Activated T-helper 1 cell treated with anti-CD3 and anti-CD28 coated beads, Interleukin-12 subunit alpha, Interleukin-12 subunit beta, Interleukin-2, Interleukin-4 antibody, amounts not matched to agents 30 ng/mL and 10 ng/mL and 1 ng/mL, durations not matched to agents 14 hours and 24 hours and 36 hours (primary cell): ENCODE measurements at places on chromosomes 4 and X.

DNA sequence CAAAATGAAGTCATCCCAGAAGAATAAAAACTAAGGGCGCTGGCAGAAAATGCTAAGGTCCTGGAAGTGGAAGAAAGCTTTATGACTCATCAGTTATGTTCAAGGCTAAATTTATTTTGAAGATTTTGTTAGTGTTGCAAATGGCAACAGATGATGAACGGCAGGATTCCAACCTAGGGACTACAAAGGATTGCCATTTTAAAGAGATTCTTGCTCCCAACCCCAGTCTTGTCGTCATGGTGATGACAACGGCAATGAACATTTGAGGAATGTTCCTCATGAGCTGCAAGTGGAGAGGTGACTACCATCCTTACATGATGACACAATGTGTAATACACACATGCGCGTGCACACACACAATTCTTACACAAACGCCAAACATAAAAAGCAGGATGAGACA, 54.4 kb upstream of the FTHL17 start:
- DNase-seq: no peak

GRCh38 chrX:136147315-136147901, at the start of gene FHL1:
TSS of gene FHL1 (plus strand) at chrX:136147533.
- DNase-seq: peak; percentile 22

- no peak for DNase-seq
Observed at GRCh38 chrX:46959985-46960700, 47.9 kb downstream of the JADE3 start.

GRCh38 chr4:123856689-123857545, 460.3 kb downstream of the SPRY1 start:
- DNase-seq: no peak

DNA sequence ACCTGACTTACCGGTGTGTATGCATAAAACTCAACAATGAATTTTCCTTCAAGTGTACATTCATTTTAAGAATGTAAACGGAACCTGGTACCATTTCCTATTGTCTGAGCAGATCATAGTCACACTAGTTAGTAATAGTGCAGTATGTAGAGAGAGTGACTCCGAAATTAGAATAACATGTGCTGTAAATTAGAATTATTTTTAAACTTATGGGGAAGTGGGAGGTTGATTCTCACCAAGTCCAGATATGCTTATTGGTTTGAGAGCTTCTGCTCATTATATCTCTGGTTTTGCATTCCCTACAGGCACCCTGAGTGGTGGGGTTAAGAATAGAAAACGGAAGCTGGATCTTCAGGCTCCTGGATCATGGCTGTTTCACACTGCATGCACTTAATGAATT, 39.6 kb downstream of the KLF3 start:
- no peak for DNase-seq

GRCh38 chrX:119004920-119005524, 30.6 kb downstream of the LONRF3 start:
- DNase-seq: peak; percentile 6

DNA sequence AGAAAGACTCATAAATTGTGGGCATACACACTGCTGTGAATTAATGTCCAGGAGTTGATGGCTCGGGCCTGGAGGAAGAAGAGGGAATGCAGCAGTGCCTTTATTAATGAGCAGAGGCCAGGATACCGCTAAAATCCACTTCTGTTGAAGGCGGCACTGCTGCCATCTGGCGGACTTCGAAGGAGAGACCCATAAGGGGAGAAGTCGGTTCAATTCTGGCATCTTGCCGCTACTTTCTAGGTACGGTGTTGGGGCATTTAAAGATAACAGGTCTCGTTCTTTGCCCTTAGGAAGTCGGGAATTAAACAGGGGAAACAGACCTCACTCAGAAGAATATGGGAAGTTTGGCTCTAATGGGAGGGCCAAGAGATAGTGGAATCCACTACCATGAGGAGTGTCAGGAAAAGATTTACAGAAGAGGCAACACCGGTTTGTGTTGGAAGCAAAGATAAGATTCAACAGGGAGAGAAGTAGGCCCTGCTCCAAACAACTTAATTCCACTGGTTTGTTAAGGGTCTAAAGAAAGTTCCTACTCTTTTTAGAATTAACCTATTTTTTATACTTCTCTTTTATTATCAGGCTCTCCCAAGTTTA, 133.6 kb upstream of the GIMD1 start:
- DNase-seq: peak; percentile 2

GRCh38 chrX:155613927-155614559, 1.3 kb upstream of the TMLHE start:
- no peak for DNase-seq

- no peak for DNase-seq
Observed at GRCh38 chr4:121778991-121779628, 14.1 kb upstream of the SMIM43 start.

DNA sequence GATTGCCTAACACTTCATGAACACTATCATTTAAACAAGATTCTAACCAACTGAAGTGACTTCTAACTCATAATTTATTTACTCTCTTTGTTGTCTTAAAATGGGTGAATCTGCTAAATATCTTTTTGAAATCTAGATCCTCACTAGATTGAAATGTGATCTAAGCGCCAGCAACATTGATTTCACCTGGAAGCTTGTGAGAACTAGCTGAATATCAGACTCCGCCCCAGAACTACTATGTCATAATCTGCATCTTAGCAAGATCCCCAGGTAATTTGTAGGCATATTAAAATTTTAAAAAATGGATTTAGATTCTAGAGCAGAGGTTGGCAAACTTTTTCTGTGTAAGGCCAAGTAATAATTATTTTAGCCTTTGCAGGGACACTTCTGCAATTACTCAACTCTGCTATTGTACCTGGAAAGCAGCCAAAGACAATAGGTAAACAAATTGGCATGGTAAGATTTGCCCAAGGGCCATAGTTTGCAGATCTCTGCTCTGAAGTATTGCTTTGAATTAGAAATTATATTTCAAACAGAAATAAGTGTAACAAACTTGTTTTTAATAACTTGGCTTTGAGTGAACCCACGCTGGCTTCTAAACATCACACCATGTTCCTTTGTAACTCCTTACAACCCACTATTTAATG, 121.5 kb downstream of the REELD1 start:
- no peak for DNase-seq

DNA sequence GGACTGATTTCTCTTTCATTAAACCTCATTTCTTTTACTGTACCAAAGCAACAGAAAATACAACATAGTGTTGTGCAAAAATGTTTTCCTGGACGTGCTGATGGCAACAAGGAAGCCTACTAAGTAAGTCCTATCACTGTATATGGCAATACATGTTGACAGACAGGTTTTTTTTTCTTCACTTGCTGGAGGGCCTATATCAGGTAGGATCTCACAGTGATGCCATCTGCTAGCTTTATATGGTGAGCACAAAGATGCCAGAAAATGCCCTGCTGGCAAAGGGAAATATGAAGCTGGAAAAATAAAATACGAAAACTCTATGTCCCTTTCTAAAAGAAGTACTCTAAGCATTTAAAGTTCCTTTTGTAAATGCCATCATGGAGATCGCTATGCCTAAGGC, 119.0 kb upstream of the PDLIM3 start:
- no peak for DNase-seq

- no peak for DNase-seq
Observed at GRCh38 chrX:130196466-130196865, 24.7 kb downstream of the RAB33A start.

DNA sequence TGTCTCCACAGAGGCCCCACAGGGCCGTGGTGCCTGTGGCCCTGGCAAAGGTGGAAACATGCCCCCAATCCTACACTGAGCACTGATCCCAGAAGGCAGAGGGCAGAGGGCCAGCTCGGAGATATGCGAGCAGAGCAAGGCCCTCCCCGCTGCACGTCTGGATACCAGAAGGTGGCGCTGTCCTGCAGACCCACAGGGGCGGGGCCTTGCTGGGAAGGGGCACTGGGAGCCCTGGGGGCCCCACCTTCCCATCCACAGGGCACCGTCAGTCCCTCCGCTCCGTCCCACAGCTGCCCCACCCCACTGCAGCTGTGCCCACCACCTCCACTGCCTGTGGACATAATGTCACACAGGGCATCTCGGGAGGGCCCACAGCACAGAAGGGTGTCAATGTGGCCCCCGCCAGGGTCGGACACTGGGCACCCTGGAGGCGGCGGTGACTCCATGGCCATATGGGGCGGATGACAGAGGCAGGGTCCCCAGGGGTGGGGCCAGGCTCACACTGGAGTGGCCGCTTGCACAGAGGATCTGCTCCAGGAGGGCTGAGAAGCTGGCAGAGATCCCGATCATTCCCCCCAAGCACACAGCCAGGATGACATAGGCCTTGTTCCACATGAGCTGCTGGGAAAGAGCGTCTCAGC, 4.8 kb downstream of the SLC49A3 start:
- peak; percentile 37 for DNase-seq

DNA sequence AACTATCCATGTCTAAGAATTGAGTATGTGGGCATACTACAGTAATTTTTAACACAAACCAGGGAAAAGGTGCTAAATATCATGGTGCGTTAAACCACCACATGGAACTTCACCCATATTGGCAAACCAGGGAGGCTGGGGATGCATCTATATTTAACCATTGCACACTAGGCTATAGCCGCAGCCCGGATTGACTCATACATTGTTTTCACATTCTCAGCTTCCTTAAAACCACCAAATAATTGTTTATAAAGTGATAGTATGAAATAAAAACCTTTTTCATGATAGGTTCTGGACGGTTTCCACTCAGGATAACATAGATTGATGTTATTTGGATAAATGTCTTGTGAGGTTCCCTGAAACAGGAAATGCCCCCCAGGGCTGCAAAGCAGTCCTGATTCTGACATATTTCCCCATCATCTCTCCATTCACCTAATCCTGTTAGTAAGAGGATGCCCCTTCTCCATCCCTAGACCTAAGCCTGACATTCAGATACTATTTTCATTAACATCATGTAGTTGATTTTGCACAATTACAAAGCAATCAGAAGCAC, 7.9 kb downstream of the COL25A1 start:
- no peak for DNase-seq

GRCh38 chrX:119238557-119238956, 2.5 kb downstream of the PGRMC1 start:
- no peak for DNase-seq

DNA sequence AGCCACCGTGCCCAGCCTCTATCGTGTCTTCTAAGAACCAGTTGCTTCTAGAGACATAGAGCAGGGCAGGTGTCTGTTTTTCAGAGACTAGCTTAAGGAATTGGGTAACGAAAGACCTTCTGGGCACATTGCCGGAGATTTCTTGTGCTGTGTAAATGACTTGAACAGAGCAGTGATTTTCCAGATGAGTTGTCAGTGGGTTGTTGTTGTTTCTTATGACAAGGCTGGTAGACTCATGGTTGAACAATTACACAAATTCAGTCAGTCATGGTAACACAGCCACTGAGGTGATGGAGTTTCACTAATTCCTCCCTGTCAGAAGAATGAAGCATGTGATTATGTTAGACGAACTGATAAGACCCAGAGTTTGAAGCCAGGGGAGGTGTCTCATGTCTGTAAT, 20.5 kb upstream of the DDX3X start:
- no peak for DNase-seq
